ENCODE measurements at places on chromosomes 5 and 9. TPM values are rescaled to one million over a fixed set of nuclear protein-coding genes. Genes with fewer than 3 reads are reported as not detected.

Gene PCDHGA11
- 12.5 TPM for total RNA-seq

Gene MRNIP
- total RNA-seq = 15.3 TPM

Gene RLN2
- total RNA-seq = 0.22 TPM

Gene PCDHA10
- 0.07 TPM for total RNA-seq

Gene SLC1A3
- not detected for total RNA-seq

Gene ALG2
- total RNA-seq = 56.3 TPM

Gene ST8SIA4
- 5.3 TPM for total RNA-seq

Gene PTGES
- not detected for total RNA-seq

Gene SOHLH1
- total RNA-seq = not detected

Gene BNC2
- 39.6 TPM for total RNA-seq

Gene TSLP
- total RNA-seq = 0.53 TPM

Gene SLC6A3
- not detected for total RNA-seq

Gene TEK
- total RNA-seq = 101 TPM

Gene CCDC183
- total RNA-seq = 0.13 TPM

Gene DUSP1
- total RNA-seq = 73.1 TPM

Gene IFNB1
- total RNA-seq = not detected

Gene CENPH
- 21.1 TPM for total RNA-seq

Gene ACSL6
- total RNA-seq = not detected
